Activated CD8-positive, alpha-beta memory T cell treated with anti-CD3 and anti-CD28 coated beads, Interleukin-2, amount 50 U/mL, for 4 hours (primary cell): ENCODE measurements at places on chromosomes 12 and 14.

GRCh38 chr14:98766818-98767217 is 505.2 kb downstream of the BCL11B start:
- DNase-seq = no peak

DNA sequence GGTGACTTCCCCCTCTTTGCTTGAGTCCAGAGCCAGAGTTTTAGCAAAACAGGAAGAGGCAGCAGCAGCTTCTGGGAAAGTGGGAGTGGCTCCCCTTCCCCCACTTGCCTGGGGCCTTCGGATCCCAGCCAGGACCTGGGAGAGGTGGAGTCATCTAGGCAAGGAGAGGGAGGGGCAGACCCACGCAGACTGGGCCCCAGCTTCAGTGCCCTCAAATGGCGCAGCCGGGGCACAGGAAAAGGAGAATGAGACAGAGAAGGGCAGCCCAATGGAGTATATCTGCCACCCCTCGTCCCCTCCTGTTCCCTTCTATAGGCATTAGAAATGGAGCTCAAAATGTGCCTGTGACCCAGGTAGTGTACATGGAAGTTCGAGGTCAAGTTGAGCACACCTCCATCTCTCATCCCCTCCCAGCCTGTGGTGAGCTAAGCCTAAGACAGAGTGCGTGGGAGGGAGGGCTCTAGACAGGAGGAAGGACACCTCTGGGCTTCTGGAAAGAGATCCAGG is 9.3 kb upstream of the HDAC7 start:
- no peak for DNase-seq

DNA sequence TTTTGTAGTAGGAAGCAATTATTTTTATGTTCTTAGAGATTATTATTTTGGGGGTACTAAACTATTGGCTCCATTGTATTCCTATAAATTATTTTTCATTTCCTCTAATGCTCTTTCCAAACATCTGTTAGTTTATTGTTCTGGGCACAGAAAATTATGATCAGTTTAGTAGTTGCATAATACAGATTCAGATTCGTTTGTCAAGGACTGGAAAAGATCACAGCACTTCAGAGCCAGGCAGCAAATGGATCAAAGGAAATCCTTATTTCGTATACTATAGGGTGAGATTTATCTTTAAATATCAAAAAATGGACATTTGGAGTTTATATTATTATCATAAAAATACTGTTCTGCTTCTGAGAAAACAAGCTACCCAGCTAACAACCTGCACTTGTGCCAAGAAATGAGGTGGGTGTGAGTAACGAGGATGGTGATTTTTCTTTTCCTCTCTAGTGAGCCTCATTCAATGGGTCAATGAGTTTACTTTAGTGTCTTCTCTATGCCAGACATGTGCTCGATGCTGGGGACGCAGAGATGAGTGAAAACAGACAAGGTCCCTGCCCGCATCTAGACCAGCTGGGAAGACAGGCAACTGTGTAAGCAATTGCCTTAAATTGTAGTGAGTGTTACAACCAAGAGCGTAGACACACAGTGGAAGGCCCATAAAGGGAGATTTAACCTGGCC is 208.6 kb upstream of the PLXNC1 start:
- DNase-seq = no peak

GRCh38 chr12:24993793-24994192 is 44.9 kb upstream of the BCAT1 start:
- DNase-seq = no peak

DNA sequence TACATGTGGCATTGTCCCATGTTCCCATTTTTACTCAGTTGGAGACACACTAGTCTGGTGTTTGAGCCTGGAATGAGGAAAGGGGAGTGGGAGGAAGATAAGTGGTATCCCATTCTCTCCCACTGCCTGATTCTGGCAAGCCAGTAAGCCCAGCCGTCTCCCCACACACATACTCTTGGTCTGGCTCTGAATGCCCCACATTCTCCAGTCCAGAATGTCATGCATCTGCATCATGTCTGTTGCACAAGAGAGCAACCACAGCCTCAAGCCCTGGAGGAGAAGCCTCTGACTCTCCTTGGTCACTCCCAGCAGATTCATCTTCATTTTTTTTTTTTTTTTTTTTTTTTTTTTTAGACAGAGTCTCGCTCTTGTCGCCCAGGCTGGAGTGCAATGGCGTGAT is 48.0 kb downstream of the DRAM1 start:
- no peak for DNase-seq
